ENCODE measurements at places on chromosomes 4 and X.

GRCh38 chrX:39965051-39965573, 132.6 kb downstream of the BCOR start:
- DNase-seq, result no peak

- no peak for DNase-seq
Measured at GRCh38 chrX:150879855-150880807, 18.3 kb downstream of the CD99L2 start.

- DNase-seq, result no peak
Measured at GRCh38 chr4:69974631-69975030, 9.1 kb upstream of the CSN2 start.

DNA sequence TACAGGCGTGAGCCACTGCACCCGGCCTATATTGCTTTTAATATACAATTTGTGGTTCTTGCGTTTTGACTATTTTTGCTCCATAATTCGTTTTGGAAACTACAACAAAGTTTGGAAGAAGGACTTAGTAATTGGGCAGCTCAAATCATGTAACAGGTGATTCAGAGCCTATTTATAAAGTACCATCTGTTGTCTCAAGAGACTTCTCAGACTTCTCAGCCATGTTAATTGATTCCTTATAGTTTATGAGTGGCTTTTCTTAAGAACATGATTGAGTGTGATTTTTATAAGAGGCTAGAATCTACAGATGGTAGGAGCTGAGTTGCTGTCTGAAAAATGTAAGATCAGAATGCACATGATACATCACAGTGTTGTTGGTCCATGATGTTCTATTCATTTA, 240.2 kb downstream of the ADGRL3 start:
- no peak for DNase-seq

GRCh38 chrX:21747558-21747957, 10.4 kb downstream of the SMPX start:
- no peak for DNase-seq
